NCI-H774 (cell line): ENCODE measurements at places on chromosomes 2 and 18.

- DNase-seq = no peak
Measured at GRCh38 chr2:73939419-73939818, 12.7 kb downstream of the DGUOK start.

GRCh38 chr2:190804182-190804795 is 76.3 kb upstream of the GLS start:
- DNase-seq = no peak

- no peak for DNase-seq
Measured at GRCh38 chr2:113851640-113852039, 38.2 kb upstream of the ACTR3 start.

GRCh38 chr2:121479882-121480522 is 50.7 kb upstream of the RNU4ATAC start:
- DNase-seq = no peak

GRCh38 chr2:67733517-67733916 is 329.3 kb downstream of the C1D start:
- no peak for DNase-seq

DNA sequence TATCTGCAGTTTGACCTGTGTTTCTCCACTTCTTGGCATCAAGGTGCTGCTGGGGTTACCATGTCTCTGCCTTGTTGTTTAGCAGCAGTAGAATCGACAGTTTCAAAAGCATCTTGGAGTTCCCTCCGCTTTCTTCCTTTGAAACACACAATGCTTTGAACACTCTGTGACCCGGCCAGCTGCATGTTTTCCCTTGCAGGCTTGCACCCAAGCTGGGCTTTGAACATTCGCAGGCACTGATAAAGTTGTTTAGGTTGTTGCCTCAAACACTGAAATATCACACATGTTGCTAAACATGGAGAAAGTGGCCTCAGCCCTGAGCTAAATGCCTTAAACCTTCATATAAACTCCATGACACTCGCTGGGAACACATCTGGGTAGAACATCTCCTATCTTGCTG is 251.7 kb downstream of the TSN start:
- DNase-seq = no peak

DNA sequence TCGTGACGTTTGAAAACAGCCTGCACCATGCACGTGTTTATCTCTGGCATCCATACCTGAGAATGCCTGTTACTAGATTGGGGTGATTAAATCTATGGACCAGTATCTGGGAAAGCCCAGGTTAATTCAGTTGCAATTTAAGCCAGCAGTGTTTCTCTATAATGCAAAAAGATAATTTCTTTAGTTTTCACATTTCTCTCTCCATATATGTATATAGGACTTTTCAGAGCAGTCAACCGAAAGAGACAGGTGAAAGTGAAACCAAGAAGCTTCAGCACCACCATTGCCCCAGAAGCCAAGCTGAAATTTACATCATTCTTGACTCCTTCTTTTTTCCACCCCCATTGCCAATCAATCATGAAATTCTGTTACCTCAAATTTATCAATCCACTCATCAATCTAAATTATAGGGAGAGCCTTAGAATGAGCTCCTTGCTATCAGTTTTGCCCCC is 2.7 kb upstream of the LRP2 start:
- no peak for DNase-seq
